ENCODE measurements at places on chromosomes 4 and X.
A peak's percentile ranks its signal among the peaks of the same experiment; 100 is the strongest.

DNA sequence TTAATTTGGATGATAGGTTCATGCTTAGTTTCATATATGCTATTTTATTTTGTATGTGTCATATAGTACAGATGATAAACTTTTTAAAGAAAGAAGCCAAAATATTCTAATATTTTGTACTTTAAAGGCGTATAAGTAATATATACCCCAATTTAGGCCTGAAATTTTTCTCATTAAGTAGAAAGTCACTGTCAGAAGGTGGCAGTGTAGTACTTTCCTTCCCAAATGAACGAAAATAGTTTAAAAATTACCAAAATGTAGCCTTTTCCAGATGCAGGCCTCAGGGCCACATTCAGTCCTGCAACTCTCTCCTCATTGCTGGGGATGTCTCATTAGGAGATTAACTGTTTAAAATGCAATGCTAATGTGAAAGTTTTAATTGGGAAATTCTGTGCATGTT is 1263.6 kb downstream of the C4orf33 start:
- DNase-seq: no peak

- no peak for DNase-seq
Measured at GRCh38 chrX:132614297-132614696, 125.5 kb upstream of the MBNL3 start.

DNA sequence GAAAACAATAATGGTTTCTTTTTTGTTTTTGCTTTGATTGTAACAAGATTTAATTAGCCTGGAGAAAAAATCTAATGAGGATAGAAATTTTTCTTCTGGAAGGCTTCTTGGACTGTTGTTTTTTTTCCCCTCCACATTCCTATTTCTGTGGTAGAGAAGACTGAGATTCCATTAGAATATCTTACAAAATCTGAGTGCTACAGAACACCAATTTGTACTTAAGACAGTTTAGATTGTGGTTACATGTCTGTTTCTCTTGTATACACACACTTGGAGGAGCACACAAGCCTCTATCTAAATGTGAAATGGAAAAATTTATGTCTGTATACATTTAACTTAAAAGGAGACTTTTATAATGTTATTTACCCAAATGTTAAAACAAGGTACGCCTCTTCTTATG is 176.9 kb upstream of the ARSJ start:
- no peak for DNase-seq

DNA sequence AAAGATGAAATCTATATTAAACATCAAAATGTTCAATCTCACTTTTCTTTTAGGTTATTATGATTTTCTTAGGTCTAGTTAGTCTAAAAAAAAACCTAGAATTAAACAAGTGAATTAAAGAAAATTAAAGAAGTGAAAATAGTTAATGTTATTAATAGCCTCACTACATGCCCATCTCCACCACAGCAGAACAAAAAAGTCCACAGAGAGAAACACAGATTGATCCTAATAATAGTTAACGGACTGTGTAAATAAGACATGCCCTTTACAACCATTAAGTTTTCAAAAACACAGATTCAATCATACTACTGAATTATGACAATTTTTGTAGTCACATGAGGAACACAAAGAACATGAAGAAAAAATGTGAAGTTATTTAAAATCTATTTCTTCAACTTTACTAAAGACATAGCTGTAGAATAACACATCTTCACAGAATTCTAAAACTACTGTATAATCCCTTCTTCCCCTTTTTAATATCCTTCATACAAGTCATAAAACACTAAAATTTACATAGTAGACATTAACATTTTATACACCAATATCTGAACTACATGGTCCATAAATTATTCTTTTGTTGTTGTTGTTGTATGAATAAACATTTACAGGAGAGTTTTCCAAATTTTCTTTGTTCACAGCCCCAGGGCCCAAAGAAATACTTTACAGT is 15.3 kb downstream of the HELQ start:
- no peak for DNase-seq

DNA sequence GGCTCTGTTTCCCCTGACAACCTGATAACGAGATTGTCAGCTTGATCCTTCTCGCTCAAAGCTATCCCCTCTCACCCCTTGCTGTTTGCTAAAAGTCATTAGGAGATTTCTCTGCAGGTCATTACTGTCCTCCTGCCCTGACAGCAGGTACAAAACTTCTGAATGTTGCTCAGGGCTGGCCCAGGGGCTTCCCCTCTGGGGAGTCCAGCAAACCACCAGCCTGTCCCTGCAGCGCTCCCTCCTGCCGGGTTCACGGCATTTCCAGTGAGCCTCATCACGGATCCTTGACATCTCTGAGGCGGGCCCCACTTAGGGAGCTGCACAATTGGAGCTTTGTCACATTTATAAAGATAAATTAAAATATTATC is 5.2 kb upstream of the SORCS2 start:
- no peak for DNase-seq

- no peak for DNase-seq
Measured at GRCh38 chr4:57443308-57443707, 333.1 kb upstream of the IGFBP7 start.

- DNase-seq: no peak
Measured at GRCh38 chr4:19728773-19729172, 522.9 kb upstream of the SLIT2 start.

- no peak for DNase-seq
Measured at GRCh38 chr4:7002336-7002735, 40.8 kb upstream of the TADA2B start.

DNA sequence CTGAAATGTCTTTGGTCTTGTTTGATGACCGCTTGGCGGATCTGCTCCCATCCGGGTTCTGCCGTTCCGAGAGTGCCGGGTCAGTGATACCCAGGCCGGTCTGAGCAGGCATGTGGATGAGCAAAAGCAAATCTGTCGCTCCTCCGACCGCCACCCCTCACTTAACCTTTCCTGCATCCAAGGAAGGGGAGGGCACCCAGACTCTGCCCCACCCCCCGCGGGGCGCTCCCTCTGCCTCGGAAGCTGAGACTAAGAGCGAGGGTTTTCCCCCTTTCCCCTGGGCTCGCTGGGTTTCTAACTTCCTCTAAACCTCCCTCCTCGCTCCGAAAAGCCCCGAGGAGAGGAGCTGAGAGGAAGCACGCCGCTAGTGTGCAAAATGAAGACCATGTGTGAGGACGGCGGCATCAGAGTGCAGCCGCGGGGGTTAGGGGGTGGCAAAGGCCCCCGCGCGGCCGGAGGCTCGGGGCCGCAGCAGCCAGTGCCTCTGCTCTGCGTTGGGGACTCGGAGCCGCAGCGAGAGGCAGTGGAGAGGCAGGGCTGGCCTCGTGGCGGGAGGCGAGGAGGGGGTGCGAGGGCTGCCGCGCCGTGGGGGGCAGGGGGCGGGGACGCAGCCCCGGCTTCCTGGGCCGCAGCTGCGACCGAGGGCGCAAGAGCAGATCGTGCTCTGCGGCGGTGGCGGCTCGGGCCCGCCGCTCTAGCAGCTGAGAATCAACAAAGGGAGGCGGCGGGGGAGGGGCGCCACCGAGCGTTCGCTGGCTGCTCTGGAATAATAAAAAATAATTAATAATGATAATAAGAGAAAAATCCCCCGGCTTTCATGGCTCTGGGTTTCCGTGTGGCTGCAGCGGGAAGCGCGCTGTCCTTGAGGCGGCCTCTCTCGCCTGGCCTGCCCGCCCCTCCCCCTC is 55.8 kb upstream of the BCOR start:
- DNase-seq: peak; percentile 54

DNA sequence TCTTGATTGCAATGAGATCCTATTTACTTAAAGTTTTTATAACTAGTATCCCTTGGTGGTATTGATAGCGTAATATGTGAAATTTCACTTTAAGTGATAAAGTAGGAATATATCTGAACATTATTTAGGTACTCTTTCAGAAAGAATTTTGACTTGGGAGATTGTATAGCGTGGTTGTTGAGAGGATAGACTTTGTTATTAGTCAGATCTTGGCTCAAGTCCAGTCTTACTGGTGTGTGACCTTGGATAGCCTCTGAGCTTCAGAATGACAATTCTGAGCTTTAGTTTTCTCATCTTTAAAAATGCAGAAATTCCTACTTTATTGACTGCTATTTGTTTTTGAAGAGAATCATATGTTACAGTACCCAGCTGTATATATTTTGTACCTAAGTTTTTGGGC is 32.6 kb downstream of the DCK start:
- no peak for DNase-seq

GRCh38 chrX:45842207-45842925 is 641.7 kb upstream of the DIPK2B start:
- DNase-seq: no peak

GRCh38 chrX:131830400-131831184 is 192.5 kb upstream of the STK26 start:
- DNase-seq: peak; percentile 49

DNA sequence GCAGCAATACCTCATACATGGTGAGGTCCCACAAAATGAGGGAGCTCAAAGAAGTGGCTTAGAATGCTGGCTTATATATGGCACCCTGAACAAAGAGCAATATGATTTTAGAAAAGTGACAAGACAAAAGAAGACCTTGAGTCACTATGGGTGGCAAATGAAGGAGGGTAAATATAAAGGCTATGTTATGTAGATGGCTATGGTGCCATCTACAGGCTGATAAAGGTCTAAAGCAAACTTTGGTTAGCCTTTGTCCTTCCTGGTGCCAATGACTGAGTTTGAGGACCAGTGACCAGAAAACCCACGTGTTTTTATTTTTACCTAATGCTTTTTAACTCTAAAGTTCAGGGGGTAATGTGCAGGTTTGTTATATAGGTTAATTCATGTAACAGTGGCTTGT is 151.8 kb downstream of the CCNG2 start:
- DNase-seq: no peak

DNA sequence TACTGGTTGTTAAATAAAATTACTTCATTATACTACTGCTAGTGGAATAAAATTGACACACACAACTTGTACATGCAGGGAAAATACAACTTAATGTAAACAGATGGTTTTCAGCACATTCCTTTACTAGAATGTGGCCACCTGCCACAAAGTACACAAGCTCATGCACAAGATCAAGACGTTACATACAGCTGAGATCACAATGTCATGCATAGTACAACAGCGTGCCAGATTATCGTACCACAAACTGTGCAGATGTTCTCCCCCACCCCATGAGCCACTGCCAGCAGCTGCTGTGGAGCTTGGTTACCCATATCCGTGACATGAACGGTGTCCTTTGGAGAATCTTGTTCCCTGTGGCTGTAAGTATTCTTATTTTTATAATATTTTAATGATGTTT is 27.7 kb downstream of the FBXO8 start:
- no peak for DNase-seq

- DNase-seq: no peak
Measured at GRCh38 chrX:117397844-117398243, 718.8 kb downstream of the KLHL13 start.

DNA sequence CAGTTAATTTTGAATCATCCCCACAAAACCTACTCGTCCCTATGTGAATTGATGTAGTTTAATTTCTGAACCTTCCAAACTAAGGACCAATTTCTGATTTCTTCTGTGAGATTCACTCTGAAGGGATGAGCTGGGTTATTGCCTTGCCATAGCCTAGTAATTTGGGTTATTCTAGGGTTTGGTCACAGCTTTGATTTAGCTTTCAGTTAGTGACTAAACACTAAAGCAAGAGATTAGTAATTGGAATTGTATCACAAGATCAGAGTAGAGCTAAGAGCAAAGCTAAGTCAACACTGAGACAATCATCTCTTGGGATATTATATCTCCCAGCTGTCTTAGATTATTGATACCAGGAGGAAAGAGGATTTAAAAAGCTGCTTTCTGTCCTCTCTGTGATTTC is 588.0 kb downstream of the CCSER1 start:
- DNase-seq: no peak

DNA sequence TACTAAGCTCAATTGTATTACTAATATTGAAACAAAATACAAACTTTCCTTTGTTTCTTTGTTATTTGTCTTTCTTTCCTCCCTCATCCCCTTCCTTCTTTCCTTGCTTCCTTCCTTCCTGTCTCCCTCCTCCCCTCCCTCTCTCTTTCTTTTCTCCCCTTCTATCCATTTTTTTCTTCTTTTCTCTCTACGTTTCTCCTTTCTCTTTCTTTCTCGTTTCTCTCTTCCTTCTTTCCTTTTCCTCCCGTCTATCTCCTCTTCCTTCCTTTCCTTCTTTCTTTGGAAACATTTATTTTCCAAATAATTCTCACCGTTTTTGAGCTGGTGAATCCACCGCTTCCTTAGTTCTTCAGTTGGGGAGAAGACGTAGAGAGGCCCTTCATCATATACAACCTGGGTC is 16.3 kb downstream of the BTK start:
- no peak for DNase-seq

DNA sequence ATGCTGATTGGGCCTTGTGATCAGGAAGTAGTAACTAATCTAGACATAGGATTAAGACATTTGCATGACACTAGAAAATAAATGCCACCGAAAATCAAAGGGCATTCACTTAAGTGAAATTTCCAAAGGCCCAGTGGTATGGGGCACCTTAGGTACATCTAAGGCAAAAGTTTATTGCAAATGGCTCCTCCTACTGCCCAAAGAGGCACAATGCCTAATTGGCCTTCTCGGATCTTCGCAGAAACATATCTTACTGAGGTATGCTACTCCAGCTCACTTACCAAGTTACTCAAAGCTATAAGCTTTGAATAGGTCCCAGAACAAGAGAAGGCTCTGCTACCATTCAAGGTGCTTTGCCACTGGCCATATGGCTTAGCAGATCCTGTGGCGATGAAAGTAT is 174.8 kb upstream of the CXCL13 start:
- DNase-seq: no peak

- no peak for DNase-seq
Measured at GRCh38 chr4:41396214-41396613, 139.5 kb downstream of the UCHL1 start.

- DNase-seq: no peak
Measured at GRCh38 chr4:97643179-97643578, 500.1 kb downstream of the STPG2 start.

DNA sequence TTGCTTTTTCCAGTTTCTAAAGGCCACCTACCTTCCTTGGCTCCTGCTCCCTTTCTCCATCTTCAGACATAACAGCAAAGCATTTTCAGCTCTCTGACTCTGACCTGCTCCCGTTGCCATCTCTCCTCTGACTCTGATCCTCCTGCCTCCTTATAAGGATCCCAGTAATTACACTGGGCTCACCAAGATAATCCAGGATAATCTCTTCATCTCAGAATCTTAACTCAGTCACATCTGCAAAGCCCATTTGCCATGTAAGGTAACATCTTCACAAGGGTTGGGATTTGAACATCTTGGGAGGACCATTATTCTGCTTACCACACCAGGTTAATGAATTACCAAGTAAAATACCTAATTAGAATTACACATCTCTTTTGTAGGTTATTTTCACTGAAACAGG is 41.3 kb upstream of the MAGED1 start:
- DNase-seq: no peak
